Stimulated activated CD8-positive, alpha-beta memory T cell treated with anti-CD3 and anti-CD28 coated beads, Interleukin-2, amount 100 ng/mL, for 48 hours (primary cell): ENCODE measurements at places on chromosomes 1 and 21.

DNA sequence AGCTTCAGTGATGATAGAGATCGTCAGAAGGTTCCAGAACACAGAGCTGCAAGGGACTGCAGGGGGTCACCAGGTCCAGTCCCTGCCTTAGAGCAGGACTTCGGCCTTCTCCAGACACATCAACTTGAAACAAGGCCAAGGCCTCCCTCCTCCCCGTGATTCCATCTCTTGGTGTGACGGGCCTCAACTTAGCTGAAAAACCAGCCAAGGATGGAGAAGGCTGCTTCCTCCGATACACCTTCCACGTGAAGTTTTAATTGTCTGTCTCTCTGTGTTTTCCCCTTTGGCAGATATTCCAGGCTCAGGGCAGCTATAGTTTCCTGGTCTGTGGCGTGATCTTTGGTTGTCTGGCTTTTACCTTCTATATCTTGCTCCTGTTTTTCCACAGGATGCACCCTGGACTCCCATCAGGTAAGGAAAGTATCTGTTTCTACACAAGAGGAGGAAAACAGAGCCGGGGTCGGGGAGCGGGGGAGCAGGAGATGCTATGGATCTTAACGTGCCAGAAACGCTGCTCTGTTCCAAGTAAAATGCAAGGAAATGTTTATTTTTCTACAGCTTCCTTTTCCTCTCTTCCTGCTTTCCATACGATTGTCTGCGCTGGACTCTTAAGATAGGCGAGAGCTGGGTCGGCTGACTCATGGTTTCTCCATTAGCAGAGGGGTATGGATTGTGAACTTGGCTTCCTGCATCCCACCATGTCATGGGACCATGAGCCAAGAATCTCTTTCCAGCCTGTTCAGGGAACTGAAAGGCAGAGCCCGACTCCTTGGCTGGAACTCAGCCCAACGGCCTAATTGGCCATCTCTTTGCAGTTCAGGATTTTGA, 32.8 kb downstream of the ELK4 start:
- DNase-seq = no peak

DNA sequence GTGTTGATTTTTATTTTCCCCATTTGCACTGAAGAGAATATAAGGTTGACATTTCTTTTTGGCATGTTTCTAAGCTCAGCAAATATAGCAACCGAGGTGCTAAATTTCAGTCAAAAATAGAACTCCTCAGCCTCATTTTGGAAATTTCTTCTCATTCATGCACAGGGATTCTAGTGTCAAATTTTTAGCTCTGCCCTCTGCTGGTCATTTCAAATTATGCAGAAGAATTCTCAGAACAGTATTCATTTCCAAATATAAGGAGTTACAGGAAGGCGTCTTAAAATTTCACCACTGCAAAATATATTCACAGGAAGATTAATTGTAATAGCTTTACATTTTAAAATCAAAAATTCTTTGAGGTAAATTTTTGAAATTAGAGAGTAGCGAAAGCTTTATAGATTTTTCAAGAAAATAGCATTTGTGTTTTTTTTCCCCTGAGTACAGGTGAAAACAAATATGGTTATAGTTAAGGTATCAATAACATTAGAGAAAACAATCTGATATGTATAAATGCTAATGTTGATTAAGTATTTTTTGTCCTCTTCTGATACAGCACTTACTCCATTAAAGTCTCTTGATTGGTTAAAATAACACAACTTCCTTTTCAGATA, 57.9 kb downstream of the FMN2 start:
- DNase-seq = no peak

DNA sequence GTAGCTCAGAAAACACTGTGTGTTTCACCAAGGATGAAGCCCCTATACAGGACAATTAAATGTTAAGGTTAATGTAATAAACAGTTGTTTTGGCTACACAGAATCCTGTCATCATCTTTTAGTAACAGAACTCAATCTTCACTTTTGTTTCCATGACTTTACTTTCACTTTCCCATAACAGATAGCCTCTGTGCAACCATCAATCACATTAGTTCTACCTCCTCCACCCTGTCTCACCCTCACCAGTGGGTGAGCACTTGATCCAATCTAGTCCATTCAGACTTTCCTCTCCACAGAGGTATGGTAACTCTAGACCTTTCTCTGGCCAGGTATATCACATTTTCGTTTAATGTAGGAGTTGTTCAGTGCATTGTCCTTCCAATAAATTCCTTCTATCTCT, 1018.5 kb downstream of the ADGRL2 start:
- no peak for DNase-seq

- no peak for DNase-seq
Measured at GRCh38 chr1:204858363-204858821, 12.3 kb upstream of the NFASC start.

- DNase-seq = no peak
Measured at GRCh38 chr1:167328816-167329483, 108.3 kb downstream of the POU2F1 start.

GRCh38 chr1:4796161-4797015, 142.0 kb downstream of the AJAP1 start:
- no peak for DNase-seq

DNA sequence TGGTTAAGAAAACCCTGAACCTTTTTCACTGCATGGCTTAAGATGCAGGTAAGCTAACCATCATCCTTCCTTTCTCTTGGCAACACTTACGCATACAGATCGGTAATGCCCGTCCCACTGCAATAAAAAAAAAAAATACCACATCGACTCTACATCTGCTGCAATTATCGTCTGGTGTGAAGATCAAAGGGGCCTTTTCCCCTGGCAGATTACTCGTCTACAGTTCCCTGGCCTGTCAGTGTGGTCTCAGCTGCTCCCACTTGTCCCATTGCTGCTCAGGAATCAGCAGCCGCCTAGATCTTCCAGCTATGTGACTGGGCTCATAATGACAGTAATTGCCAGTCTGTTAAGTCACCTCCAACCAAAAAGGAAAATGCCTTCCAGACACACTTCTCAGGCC, 133.1 kb downstream of the SETD4 start:
- no peak for DNase-seq

DNA sequence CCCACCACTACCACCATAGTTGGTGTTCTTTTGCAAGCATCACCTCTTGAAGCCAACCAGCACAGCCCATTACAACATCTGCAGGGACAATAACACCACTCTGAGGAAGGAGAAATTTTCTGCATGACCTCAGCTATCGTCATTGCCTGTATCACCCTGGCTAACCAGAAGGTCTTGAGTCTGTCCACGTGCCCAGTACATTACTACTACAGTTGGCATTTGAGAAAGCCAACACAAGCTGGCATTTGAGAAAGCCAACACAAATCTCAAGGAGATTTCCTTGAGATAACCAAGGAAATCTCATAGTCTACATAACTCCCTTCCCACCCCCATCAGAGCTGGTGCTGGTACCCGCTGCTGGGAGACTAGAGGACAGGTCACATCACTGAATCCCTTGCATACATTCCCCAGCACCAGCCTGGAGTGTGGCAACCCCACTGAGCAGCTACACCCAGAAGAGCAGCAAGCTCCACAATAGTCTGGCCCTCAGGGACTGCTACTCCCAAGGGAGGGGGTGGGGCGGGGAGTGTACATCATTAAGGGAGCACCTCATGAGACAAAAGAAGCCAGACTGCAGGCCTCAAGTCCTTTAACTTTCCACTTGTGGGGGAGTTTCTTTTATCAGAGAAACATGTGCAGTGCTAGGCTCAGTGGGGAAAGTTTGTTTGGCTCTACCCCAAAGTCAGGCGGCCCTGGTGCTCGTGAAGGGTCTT, 46.0 kb upstream of the GUCA2A start:
- no peak for DNase-seq

- no peak for DNase-seq
Measured at GRCh38 chr21:44596068-44596725, 3.9 kb upstream of the KRTAP10-6 start.

GRCh38 chr1:2242814-2243725, 15.0 kb downstream of the SKI start:
- no peak for DNase-seq

- no peak for DNase-seq
Measured at GRCh38 chr21:34201001-34201400, 127.6 kb downstream of the MRPS6 start.

DNA sequence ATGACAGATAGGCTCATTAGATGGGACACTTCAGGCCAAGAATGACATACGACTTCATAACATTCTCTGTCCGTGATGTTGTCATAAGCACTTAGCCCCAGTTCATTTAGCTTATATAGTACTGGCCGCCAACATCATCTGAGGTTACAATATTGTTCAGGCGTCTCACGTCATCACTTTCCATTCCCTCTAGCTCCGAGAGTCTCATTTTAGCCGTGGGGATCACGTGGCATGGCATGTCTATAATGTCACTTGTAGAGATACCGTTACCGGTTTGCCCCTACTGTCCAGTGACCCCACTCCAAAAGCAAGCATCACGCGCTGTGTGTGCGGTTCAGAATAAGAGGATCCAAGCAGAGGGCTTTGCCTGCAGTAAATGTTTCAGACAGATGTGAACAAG, 34.6 kb upstream of the HEATR1 start:
- no peak for DNase-seq

- DNase-seq = no peak
Measured at GRCh38 chr1:24141311-24141997, 1.5 kb downstream of the IL22RA1 start.

GRCh38 chr1:171052977-171053376, 37.7 kb upstream of the FMO3 start:
- no peak for DNase-seq

DNA sequence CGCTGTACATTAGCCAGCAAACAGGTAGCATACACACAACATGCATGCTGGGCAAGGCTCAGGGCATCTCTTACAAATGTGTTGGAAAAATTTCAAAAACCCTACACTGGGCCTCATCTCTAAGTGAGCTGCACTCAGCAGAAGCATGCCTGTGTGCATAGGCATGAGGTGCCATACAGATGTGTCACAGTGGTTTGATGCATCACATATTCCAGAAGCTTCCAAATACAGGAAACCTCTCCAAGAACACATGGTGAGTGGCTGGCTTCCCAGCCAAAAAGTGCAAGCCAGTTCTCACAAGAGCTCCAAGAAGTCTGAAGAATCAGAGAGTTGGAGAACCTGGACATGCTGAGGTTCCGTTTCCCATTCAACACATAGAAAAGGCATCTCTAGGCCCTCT, 58.3 kb downstream of the CD46 start:
- DNase-seq = no peak

- DNase-seq = no peak
Measured at GRCh38 chr1:176696109-176696508, 233.1 kb downstream of the PAPPA2 start.

GRCh38 chr1:59354709-59355337, 57.9 kb downstream of the FGGY start:
- peak; percentile 17 for DNase-seq
